ENCODE measurements at places on chromosomes 6 and 20. TPM values are rescaled to one million over a fixed set of nuclear protein-coding genes. Genes with fewer than 3 reads are reported as not detected.

The CLPSL1 gene
- not detected for total RNA-seq

The KIAA1755 gene
- total RNA-seq = 4.9 TPM

The TMEM151B gene
- total RNA-seq = not detected

The EDN1 gene
- 7.4 TPM for total RNA-seq

The MAP1LC3A gene
- total RNA-seq = 15.8 TPM

The MYT1 gene
- total RNA-seq = not detected

The GTSF1L gene
- total RNA-seq = not detected
